Bone marrow (tissue), 2 donors: ENCODE measurements at places on chromosomes 7 and 10.
A peak's percentile ranks its signal among the peaks of the same experiment; 100 is the strongest.

GRCh38 chr7:43648473-43649406, 65.8 kb downstream of the STK17A start:
- DNase-seq: no peak

- DNase-seq: no peak
Measured at GRCh38 chr7:140640727-140641523, at the start of gene DENND2A. Gene DENND2A, minus strand, starts transcription at chr7:140640813. Its CDS starts 38,416 bp downstream, at chr7:140602397.

GRCh38 chr7:78326876-78327275, 528.3 kb downstream of the PHTF2 start:
- DNase-seq: no peak

DNA sequence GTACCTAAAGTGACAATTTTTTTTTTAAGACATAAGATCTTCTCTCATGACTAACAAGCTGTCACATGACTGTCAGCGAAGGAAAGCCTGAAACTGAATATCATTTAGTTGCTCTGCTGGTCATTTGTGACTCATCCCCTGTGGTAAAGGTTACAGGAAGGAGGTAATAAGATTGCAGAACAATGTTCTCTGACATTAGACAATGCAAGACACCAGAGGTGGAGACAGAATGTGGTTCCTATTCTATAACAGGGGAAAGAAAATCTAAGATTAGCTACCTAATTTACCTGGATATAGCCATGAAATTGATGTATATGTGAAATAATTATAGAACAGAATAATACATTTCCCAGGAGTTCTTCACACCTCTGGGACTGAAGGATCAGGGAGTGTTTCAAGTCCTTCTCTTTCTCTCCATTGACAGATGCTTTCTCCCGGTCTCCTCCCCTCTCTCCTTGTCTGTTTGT, 47.7 kb downstream of the LRGUK start:
- DNase-seq: peak; percentile 32

- no peak for DNase-seq
Measured at GRCh38 chr7:41693150-41693997, 9.5 kb downstream of the INHBA start.

DNA sequence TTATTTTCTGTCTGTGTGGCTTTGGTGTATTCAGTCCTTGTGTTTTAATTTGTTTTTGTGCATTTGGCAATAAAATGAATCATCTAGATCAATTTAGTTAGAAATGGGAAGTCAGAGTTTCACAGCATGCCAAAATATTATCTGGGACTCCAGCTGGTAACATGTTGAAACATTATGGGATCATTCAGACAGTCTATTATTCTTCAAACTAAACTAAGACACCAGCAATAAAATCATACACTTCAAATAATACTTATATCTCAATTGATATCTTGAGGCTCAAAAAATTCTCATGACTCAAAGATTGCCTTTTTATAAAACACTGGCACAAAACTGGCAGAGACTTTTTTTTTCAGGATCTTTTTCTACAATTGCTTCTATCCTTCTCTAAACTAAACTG, 5.8 kb upstream of the RP9 start:
- DNase-seq: no peak

DNA sequence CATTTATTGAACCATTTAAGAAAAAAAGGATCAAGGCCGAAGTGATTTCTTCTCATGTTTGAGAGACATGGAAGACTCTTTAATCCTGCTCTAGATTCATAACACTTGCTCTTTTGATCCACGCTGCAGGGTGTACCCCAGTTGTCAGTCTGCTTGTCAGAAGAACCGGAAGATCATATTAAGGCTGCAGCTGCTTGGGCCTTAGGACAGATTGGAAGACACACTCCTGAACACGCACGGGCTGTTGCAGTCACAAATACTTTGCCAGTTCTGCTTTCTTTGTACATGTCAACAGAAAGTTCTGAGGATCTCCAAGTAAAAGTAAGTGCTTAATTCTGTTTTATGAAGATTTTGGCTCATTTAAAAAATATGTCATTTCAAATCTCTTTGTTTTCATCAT, 46.3 kb downstream of the SPAG6 start:
- peak; percentile 62 for DNase-seq

DNA sequence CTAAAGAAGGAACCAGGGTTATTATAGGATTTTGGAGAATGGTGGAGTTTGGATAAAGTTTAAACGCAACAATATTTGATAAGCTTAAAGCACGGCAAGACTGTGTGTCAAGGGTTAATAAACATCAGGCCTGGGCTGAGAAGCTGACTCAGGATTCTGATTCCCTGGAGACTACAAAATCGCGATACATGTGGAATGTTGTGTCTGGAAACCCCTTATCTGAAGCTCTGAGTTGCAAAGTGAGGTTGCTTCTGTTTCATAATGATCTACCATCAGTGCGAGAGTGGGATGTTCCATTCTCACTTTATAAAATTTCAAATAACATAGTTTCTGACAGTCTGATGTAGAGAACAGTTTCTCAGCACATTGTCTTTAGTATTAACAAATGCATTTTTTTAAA, 7.8 kb downstream of the C1GALT1 start:
- no peak for DNase-seq

- DNase-seq: no peak
Measured at GRCh38 chr7:11516328-11516727, 315.7 kb downstream of the THSD7A start.

- peak; percentile 25 for DNase-seq
Measured at GRCh38 chr7:50393076-50393475, 57.1 kb downstream of the FIGNL1 start.

GRCh38 chr10:113869789-113870188, 15.3 kb downstream of the NHLRC2 start:
- no peak for DNase-seq

- DNase-seq: no peak
Measured at GRCh38 chr7:68893411-68893810, 704.9 kb upstream of the AUTS2 start.

GRCh38 chr7:6317797-6318438, 45.5 kb upstream of the CYTH3 start:
- DNase-seq: no peak

- DNase-seq: no peak
Measured at GRCh38 chr10:114486938-114487814, 82.9 kb upstream of the AFAP1L2 start.

- DNase-seq: no peak
Measured at GRCh38 chr7:31699050-31699449, 12.0 kb downstream of the PPP1R17 start.

- no peak for DNase-seq
Measured at GRCh38 chr7:99386584-99387238, 12.2 kb downstream of the ARPC1B start.

DNA sequence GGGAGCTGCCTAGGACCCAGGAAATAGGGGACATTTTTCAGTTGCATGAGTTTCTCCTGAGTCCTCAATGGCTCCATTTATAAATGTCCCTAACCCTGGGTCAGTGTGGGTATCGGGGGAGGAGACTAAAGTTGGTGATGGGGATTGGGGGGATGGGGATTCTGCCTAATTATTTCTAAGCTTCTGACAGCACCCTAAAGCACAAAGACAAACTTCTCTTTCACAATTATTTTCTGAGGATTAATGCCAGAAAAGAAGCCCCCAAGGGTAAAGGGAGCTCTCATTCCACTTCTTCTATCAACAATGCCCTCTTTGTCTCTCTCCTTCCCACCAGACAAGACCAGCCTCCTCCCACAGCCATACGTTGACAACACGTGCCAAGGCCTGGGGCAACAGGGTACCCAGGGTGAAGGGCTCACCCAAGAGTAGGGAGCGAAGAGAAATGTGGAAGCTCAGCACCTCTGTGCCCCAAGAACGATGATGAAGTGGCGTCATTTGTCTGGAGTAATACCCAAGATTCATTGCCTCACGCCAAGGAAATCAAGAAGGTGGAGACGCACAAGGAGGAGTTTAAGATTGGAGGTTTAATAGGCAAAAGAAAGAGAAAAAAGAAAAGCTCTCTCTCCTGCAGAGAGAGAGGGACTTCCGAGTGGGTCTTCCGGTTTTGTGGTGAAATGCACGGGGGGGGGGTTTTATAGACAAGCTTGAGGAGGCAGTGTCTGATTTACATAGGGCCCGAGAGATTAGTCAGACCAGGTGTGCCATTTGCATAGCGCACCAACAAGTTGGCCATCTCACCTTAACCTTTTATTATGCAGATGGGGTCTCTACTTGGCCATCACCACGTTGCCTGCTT, 14.4 kb upstream of the GJC3 start:
- DNase-seq: no peak

- no peak for DNase-seq
Measured at GRCh38 chr7:100543586-100543985, 4.6 kb downstream of the AGFG2 start.

DNA sequence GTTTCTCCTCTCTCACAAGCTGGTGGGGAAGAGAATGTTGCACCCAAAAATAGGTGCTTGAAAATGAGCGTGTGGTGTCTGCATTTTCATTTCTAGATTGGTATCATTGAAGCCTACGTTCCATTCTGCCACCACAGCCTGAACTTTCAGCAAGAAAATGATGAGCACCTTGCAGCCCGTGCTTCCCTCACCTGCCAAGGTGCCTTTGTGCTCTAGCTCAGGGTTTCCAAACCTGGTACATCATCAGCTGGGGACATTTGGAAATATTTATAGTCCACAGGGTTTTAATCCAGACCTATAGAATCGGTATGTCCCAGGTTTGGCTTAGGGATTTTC, 701.2 kb downstream of the AUTS2 start:
- no peak for DNase-seq

GRCh38 chr10:97644936-97645335, 4.5 kb downstream of the PI4K2A start:
- no peak for DNase-seq

GRCh38 chr7:153567426-153567825, 484.8 kb upstream of the DPP6 start:
- no peak for DNase-seq

GRCh38 chr7:33981226-33981625, 75.9 kb downstream of the BMPER start:
- DNase-seq: no peak

DNA sequence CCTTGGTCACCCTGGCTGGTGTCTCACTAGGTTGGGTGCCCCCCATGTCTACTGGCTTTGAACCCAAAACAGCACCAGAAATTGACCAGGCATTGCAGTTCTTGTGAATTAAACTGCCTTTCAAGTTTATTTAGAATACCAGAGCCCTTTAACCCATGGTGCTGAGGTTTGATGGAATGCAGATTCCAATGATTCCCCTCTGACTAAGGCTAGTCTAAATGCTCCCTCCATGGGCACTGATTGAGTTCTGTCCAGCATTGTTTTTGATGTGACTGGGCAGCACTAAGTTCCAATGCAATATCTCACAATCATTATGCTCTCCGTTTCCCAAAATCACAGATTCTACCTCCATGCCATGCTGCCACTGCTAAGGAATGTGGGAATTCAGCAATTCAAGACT, 1047.4 kb upstream of the LRRN3 start:
- no peak for DNase-seq

DNA sequence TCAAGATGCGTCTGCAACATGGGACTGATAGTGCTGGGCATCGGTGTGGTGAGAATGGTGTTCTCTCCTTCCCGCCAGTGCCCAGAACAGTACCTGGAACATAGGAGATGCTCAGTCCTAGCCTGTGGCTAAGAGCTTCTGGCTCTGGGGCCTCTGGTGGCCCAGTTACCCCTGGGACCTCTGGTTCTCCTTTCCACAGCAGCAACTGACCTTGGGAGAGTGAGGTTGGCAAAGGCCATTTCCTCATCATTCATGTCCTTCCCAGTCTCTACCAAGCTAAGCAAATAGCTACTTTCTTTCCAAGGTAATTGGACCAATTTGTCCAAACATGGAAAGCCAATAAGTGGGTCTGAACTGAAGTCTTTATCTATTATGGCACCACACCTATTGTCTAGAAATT, 11.6 kb upstream of the GOLGA7B start:
- DNase-seq: no peak

DNA sequence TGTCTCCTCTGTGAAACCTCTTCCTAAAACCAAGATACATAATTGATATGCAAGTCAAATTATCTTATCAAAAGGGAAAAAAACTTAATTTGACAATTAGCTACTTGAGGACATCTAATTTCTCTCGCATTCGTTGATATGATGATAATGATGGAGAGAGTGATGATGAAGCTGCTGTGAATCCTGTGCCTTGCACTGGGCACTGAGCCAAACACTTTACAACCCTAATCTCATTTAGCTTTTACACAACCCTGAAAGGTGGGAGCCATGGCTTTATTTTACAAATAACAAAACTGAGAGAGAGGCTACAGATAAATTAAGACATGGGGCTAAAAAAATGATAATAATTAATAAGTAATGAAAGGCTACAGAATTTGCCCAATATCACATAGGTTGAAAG, 176.0 kb downstream of the NOC3L start:
- no peak for DNase-seq

- no peak for DNase-seq
Measured at GRCh38 chr10:14656052-14656730, 118.5 kb downstream of the FAM107B start.

GRCh38 chr10:21705828-21706176, 171.8 kb downstream of the MLLT10 start:
- no peak for DNase-seq

GRCh38 chr7:152351168-152351567, 84.6 kb downstream of the KMT2C start:
- no peak for DNase-seq

GRCh38 chr10:10921826-10922461, 95.7 kb upstream of the CELF2 start:
- no peak for DNase-seq

DNA sequence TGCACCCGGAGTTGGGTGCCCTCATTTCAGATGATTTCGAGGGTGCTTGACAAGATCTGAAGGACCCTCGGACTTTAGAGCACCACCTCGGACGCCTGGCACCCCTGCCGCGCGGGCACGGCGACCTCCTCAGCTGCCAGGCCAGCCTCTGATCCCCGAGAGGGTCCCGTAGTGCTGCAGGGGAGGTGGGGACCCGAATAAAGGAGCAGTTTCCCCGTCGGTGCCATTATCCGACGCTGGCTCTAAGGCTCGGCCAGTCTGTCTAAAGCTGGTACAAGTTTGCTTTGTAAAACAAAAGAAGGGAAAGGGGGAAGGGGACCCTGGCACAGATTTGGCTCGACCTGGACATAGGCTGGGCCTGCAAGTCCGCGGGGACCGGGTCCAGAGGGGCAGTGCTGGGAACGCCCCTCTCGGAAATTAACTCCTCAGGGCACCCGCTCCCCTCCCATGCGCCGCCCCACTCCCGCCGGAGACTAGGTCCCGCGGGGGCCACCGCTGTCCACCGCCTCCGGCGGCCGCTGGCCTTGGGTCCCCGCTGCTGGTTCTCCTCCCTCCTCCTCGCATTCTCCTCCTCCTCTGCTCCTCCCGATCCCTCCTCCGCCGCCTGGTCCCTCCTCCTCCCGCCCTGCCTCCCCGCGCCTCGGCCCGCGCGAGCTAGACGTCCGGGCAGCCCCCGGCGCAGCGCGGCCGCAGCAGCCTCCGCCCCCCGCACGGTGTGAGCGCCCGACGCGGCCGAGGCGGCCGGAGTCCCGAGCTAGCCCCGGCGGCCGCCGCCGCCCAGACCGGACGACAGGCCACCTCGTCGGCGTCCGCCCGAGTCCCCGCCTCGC, at the start of gene EGFR:
EGFR (plus strand) TSS at position 657 of the 830 bp plus-strand sequence. CDS start 261 bp downstream, outside the sequence.
- DNase-seq: no peak
